NCI-H1930 (cell line): ENCODE measurements at places on chromosomes 1 and 21.

DNA sequence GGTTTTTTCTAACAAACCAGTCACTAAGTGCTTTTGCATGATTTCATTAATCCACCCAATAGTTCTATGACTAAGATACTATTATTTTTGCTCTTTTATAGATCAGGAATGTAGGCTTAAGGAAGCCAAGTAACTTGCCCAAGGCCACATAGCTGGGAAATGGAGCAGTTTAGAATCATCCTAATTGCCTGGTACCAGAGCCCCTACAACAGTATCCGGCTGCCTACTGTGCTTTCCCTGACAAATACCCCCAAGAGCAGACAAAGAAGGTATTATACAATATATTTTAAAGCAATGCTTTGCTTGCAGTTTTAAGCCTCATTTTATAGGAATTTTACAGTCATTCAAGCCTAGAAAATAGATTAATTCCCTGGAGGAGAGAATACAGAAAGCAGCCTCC lies 45.5 kb upstream of the RASAL2 start:
- DNase-seq: no peak

- DNase-seq: no peak
These were observed 14.8 kb downstream of the PSEN2 start for GRCh38 chr1:226884966-226885820.

- DNase-seq: no peak
These were observed 86.0 kb downstream of the CACHD1 start for GRCh38 chr1:64555947-64556346.

GRCh38 chr21:41359286-41359685 lies 2.5 kb upstream of the MX2 start:
- DNase-seq: no peak

- DNase-seq: no peak
These were observed 7.0 kb downstream of the SH3BP5L start for GRCh38 chr1:248818505-248819374.

DNA sequence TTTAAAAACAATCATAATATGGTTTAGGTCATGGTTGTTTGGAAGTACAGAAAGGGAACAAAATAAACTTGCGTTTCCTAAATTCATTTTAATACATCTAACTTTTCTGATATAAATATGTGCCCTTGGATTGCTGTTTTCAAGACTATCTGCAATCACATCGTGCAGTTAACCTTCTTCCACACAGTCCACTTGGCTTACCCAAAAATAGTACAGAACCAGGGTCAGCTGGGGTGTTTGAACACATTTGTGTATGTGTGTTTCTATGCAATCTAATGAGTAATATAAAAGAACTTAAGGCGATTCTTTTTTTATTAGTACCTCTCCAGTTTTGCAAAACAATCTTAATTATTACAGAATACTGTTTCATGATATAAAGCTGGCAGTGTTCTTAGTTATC lies 19.9 kb downstream of the SAMSN1 start:
- DNase-seq: no peak

DNA sequence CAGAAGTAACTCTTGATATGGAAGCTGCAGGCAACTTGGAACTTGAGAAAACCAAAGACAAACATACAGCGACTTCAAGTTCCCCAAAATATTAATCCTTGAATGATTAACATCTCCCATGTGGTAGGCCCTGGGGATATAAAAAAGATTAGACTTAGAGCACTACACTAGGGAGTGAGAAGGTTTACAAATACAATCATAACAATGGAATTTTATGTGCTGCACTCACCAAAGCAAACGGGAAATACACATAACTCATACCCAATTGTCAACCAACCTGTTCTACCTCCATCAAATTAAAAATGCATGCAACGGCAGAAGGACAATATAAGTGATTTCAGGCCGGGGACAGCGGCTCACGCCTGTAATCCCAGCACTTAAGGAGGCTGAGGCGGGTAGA lies 3.7 kb downstream of the SMYD3 start:
- DNase-seq: no peak

- no peak for DNase-seq
These were observed 6.2 kb downstream of the CORT start for GRCh38 chr1:10456048-10456447.

DNA sequence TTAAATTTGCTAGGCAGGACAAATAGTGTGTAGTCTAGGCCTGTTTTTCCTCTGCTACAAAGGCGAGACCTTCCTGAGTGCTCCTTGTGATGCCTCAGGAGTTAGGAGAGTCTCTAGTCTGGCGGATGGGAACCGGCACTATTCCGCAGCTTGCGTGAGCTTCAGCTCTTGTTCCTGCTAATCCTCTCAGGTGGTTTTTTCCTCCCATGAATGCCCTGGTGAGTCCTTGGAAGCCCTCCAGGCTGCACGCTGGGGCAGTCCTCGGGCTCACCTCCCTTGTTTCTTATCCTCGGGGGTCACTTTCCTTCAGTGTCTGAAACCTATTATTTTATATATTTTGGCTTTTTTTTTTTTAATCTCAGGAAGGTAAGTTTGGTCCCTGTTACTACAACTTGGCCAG lies 28.2 kb downstream of the UTS2 start:
- DNase-seq: no peak

DNA sequence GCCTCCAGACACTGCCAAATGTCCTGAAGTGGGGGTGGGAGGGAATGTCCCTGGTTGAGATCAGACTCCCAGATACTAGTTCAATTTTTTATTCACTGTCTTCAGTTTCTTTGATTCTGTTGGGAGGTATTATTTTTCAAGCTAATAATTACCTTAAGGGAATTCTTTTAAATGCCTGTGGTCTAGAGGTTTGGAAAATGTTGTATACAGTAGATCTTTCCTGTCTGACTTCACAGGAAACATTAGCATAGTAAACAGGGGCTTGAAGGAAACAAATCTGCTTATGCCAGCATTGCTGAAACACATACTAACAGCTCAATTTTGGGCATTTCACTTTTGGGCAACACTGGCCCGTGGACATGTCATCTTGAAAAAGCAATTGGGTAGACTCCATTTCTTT lies 84.3 kb upstream of the HP1BP3 start:
- DNase-seq: no peak

DNA sequence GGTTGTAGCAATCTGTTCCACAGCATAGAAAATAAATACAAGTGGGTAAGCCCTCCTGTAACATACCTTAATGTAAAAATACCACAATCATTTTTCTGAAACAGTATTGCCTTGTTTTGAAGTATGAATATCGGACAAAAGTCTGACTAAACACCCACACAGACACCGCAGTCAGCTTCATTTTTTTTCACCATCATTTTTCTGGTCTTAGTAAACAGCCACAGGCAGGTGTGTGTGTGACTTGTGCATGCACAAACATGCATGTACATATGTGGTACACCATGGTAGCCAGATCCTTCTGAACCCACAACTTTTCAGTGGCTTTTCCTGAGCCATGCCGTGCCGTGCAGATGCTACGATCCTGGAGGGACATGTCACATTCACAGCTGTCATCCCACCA lies 261.7 kb downstream of the PCP4 start:
- no peak for DNase-seq

- no peak for DNase-seq
These were observed 17.0 kb downstream of the ATP5PO start for GRCh38 chr21:33898586-33898985.

GRCh38 chr1:211676106-211676583 lies 724 bp upstream of the NEK2 start:
- DNase-seq: no peak

DNA sequence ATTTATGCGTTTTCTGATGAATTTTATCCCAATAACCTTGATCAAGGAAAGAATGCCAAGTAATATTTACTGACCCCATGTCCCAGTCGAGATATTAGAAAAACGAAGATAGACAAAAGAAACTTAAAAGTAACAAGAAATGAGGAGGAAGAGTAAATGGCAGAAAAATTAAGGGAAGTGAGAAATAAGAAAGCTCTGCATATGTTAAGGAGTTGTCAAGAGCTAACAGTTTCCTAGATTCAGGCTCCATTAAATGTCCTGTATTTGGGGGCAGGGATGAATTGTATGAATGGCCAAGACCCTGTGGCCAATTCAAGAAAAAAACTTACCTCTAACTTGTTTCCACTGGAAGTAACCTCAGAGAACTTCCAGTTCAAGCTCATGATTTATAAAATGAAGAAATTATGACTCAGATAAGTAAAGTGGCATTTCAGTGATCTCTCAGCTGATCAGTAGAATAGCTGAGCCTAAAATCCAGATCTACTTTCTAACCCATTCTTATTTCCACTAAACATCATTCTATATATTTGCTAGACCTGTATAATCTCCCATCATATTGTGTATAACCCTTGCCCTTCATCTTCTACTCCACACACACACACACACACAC lies 73.2 kb downstream of the ZC3H11B start:
- no peak for DNase-seq

- no peak for DNase-seq
These were observed 99.8 kb downstream of the MRPL39 start for GRCh38 chr21:25507522-25507921.

GRCh38 chr1:27253596-27253995 lies 19.2 kb downstream of the WDTC1 start:
- no peak for DNase-seq

- DNase-seq: no peak
These were observed 6.9 kb upstream of the TNNT2 start for GRCh38 chr1:201384406-201384782.

DNA sequence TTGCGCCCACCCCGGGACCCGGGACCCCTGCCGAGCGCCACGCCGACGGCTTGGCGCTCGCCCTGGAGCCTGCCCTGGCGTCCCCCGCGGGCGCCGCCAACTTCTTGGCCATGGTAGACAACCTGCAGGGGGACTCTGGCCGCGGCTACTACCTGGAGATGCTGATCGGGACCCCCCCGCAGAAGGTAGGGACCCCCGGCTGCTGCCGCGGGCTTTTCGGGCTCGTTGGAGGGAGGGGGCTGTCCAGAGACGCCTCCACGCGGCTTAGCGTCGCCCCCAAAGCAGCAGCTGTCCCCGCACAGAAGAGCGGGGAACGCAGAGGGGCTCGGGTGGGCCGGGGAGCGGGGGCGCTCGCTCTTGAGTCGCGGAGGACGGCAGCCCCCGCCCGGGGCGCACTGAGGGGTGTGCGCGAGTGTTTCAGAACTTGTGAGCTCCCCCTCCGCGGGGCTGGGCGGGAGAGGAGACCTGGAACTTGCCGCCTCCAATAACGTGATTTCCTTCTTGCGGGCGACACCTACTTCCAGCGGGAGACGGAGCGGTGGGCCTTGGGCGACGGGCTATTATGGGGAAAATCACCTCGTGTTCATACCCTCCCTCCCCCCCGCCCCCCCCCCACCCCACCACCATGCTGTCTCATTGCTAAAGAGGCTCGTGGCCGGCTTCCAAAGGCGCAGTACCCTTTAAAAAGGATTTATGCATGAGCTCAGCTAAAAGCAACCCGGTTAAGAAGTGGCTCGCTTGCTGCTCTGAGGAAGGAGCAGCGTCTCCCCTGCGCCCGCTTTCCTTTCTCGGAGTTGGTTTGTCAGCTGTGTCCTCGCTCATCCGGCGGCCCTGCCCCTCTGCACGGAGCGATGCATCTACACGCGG lies 664 bp downstream of the BACE2 start:
- no peak for DNase-seq

DNA sequence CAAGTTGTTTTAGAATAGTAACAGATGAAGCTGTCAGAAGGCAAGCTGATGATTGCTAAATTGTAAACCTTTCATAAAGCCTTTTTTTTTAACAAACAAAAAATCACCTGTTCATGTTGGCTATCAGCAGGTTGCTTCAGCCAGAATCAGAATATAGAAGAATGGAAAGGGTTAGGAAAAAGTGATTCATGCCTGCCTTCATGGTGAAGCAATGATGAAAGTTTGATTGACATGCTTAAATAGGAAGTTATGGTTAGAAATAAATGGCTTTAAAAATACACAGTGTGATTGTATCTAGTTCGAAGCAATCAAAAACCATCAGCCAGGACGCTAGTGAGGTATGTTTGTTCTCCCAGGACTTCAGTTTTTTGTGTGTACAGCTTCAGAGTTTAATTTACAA lies 37.9 kb downstream of the GABPA start:
- no peak for DNase-seq

DNA sequence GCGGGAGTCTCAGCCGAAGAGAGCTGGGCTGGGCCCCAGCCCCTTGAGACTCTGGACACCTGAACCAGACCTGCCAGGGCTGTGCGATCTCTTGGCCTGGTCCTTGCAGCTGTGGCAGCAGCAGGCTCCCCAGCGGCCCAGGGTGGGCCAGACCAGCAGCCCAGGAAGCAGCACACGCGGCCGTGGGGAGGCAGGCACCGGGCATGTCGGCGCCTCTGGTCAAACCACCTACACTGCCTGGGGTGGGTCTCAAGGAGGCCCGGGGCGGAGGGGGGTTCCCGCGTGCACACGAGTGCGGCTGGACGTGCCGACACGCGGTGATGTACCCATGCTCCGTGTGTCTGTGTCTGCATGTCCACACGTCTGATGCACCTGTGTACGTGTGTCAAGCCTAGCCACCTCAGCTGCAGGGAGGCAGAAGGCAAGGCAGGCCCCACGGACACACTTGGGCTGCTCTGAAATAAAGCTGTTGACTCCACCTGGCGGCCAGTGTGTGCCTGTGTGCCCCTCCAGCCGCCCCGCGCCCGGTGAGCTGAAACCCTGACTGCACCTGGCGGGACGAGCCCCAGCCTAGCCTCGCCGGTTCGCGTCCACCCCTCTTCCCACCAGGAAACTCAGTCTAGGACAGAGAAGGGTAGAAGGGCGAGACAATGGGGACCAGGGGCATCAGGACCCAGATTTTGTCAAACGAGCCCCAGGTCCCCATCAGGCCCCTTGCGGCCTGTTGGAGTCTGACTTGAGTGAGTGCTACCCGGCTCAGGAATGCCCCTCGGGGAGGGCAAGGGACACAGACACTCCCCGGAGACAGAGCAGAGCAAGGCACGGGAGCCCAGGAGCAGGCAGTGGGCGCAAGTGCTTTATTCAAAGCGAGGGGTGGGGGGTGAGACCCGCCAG lies 11.6 kb downstream of the SCNN1D start:
- DNase-seq: peak; percentile 58

DNA sequence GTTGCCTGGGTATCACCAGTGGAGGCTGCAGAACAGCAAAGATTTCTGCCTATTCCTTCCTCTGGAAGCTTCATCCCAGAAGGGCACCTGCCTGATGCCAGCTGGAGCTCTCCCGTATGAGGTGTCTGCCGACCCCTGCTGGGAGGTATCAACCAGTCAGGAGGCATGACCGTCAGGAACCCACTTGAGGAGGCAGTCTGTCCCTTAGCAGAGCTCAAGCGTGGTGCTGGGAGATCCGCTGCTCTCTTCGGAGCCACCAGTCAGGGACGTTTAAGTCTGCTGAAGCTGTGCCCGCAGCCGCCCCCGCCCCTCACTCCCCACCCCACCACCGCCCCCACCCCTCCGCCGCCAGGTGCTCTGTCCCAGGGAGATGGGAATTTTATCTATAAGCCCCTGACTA lies 23.1 kb upstream of the HFM1 start:
- DNase-seq: no peak

GRCh38 chr1:168360151-168361021 lies 79.7 kb downstream of the TBX19 start:
- no peak for DNase-seq

GRCh38 chr1:47761201-47761930 lies 235.8 kb downstream of the TRABD2B start:
- no peak for DNase-seq

- no peak for DNase-seq
These were observed 412.2 kb downstream of the MATN1 start for GRCh38 chr1:30310966-30311742.
